Dermis blood vessel endothelial cell (primary cell): ENCODE measurements at places on chromosomes 5 and 9. TPM values are rescaled to one million over a fixed set of nuclear protein-coding genes. Genes with fewer than 3 reads are reported as not detected.

Gene VCAN
- 5.7 and 11.9 TPM in 2 replicates for total RNA-seq

Gene SLC36A3
- not detected in 2 replicates for total RNA-seq

Gene NPDC1
- total RNA-seq, result 39.7 and 46.8 TPM in 2 replicates

Gene JMY
- 12.5 and 13.8 TPM in 2 replicates for total RNA-seq

Gene ZNF484
- 15.0 and 15.4 TPM in 2 replicates for total RNA-seq

Gene GDA
- total RNA-seq, result 0.17 and 0.19 TPM in 2 replicates

Gene WNK2
- not detected in 2 replicates for total RNA-seq

Gene ANKRD18A
- under 0.01 TPM in 1 of 2 replicates, not detected in the other for total RNA-seq

Gene PPP3R2
- not detected in 2 replicates for total RNA-seq

Gene BASP1
- total RNA-seq, result 4.4 and 9.3 TPM in 2 replicates
